ENCODE measurements at places on chromosomes 11 and 22. TPM values are rescaled to one million over a fixed set of nuclear protein-coding genes. Genes with fewer than 3 reads are reported as not detected.

The PNPLA5 gene
- not detected for total RNA-seq

The UBASH3B gene
- 4.2 TPM for total RNA-seq

The SCGB1D2 gene
- total RNA-seq, result not detected

The SLC35E4 gene
- 2.1 TPM for total RNA-seq

The OR5B21 gene
- not detected for total RNA-seq
